ENCODE measurements at places on chromosomes 7 and 10.
A peak's percentile ranks its signal among the peaks of the same experiment; 100 is the strongest.

DNA sequence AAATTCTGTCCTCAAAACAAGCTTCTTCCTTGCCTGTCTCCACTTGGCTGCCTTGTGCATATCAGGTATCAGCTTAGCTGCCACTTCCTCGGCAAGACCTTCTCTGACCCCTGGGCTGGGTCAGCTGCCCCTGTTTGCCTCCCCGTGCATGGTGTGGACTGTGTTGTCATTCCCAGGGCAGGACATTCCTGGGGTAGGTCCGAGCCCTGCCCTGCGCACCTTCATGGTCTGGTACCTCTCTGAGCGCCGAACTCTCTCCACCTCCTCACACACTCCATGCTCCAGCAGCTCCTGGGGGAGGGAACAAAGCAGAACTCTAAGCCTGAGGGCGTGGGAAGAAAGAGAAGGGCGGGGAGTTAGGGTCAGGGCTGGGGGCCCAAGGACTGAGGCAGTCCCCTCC, 3.8 kb downstream of the POLM start:
- ATAC-seq: no peak

DNA sequence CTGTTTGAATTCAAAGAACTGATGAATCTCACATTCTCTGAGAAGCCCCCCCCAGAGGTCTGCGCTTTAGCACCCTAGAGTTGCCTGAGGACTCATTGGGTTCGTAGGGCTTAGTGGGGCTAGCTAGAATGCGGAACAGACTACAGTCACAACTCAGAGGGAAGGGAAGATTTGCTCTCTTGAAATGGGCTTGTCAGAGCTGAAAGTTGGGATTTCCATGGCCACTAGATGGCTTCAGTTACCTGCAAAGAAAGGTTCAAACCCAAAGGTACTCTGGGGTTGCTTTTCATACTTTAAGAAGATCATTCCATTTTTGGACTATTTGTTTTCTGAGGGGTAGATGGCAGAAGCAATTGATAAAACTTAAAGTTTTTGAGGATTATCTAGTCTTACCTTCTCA, 205.0 kb downstream of the BBS9 start:
- peak; percentile 72 for ATAC-seq

- no peak for ATAC-seq
These were observed 104.6 kb upstream of the KCNMA1 start for GRCh38 chr10:77742172-77742571.

DNA sequence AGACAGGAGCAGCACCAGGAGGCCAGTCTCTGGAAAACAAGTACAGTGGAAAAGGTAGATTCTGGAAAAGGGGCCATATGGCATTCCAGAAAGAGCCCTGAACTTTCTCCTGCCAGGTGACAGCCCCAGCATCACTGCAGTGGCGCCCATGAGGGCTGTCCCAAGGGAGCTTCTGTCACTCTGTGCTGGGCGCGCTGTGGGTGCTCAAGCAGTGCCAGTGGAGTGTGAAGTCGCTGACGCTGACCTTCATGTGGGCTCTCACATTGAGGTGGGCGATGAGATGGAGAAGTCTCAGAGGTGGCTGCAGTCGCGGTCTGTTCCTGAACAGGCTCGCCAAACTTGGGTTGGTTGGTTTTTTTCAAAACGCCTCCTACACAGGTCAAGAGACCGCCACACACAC, 38.2 kb downstream of the FKBP6 start:
- ATAC-seq: no peak

Data from SK-N-SH treated with all-trans-retinoic acid at 6 μM for 48 hours (cell line).